RWPE1 (cell line): ENCODE measurements at places on chromosomes 2 and 18.
A peak's percentile ranks its signal among the peaks of the same experiment; 100 is the strongest.

- DNase-seq: no peak
These were observed 262.6 kb upstream of the THUMPD2 start for GRCh38 chr2:40041422-40042382.

- no peak for DNase-seq
These were observed 151.9 kb downstream of the DOCK10 start for GRCh38 chr2:224890372-224890771.

DNA sequence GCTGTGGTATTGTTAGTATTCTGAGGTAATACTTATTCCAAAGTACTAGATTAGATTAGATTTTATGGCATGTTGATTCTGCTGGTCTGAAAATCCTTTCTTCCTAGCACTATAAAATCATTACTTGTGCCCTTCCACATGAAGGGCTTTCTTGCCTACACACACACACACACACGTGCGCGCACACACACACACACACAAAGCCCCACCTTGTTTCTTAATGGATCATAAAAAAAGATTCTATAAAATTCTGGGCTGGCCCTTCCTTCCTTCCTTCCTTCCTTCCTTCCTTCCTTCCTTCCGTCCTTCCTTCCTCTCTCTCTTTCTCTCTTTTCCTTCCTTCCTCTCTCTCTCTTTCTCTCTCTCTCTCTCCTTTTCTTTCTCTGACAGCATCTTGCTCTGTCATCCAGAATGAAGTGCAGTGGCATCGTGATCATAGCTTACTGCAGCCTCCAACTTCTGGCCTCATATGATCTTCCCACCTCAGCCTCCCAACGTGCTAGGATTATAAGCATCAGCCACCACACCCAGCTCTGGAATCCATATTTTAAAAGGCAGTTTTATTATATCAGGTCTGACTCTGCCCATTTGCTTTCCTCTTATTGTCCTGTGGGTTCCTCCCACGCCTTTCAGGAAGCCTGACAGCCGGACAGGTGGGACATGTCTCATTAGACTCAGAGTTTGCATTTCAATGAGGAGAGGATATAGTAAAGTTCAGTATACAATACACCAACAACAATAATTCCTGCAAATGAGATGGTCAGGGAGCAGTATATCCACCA, 321.1 kb downstream of the PIK3C3 start:
- no peak for DNase-seq

GRCh38 chr2:54194761-54195750, 61.0 kb downstream of the TSPYL6 start:
- no peak for DNase-seq

- peak; percentile 64 for DNase-seq
These were observed 39.9 kb upstream of the CDC42EP3 start for GRCh38 chr2:37711308-37711731.

GRCh38 chr2:2633017-2633416, 301.9 kb upstream of the MYT1L start:
- no peak for DNase-seq

GRCh38 chr2:104321116-104321795, 532.7 kb upstream of the POU3F3 start:
- DNase-seq: no peak

- DNase-seq: no peak
These were observed 46.8 kb upstream of the SMIM21 start for GRCh38 chr18:75474332-75474731.

DNA sequence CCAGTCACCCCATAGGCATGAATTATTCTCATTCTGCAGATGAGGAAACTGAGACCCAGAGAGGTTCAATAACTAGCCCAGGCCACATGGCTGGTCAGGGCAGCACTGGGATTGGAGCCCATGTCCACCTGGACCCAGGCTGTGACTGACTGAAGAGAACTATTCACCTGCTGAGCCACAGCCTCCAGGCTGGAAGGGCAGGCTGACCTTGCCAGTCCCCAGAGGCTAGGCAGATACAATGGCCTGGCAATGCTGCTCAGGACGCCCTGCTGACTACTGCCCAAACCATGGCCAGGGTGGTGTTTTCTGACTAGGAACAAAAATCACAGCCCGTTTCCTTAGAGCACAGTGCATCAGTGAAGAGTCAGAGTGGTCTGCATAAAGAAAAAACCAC, 36.8 kb downstream of the HS6ST1 start:
- no peak for DNase-seq

DNA sequence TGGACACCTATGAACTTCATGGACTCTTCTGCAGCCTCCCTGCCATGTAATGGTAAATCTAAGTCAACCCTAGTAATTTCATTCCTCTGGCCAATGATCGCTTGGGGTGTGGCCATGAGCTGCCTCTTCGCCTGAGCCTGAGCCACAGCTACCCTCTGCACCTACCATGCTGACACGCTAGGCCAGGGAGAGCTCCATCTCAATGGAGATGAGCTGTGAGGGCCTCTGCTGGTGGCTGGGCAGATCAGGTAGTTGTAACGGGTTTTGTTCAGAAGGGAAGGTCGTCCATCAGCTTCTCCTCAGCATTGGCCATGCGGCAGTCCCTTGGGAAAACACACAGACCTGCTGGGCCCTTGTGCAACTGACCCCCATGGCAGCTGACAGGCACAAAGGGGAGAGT, 24.4 kb downstream of the MPHOSPH10 start:
- peak; percentile 14 for DNase-seq

DNA sequence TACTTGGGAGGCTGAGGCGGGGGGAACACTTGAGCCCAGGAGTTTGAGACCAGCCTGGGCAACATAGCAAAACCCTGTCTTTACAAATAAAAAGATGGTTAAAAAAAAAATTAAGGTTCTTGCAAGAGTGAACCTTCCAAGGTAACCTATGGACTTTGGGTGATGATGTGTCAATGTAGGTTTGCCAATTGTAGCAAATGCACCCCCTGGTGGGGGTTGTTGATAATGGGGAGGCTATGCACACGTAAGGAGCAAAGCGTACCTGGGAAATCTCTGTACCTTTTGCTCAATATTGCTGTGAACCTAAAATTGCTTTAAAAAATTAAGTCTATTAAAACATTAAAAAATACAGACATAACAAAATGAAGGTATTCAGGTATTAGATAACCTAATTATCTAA, 70.4 kb downstream of the CWC22 start:
- DNase-seq: peak; percentile 3

DNA sequence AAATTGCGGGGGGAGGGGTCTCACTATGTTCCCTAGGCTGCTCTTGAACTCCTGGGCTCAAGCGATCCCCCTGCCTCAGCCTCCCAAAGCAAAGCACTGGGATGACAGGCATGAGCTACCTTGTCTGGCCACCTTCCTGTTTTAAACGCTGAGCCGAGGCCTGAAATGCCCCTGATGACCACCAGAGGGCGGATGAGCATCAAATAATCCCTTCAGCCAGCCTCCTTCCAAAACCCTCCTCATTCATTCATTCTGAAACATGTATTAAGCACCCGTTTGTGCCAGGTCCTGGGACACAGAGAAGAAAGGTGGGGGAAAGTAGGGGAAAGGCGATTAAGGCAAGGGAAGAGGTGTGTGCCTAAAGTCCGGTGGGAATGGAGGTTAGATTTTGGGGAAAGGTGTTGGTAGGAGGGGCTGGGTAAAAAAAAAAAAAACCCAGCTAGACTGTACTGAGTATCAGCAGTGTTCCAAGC, 30.7 kb upstream of the PTMA start:
- DNase-seq: peak; percentile 68

DNA sequence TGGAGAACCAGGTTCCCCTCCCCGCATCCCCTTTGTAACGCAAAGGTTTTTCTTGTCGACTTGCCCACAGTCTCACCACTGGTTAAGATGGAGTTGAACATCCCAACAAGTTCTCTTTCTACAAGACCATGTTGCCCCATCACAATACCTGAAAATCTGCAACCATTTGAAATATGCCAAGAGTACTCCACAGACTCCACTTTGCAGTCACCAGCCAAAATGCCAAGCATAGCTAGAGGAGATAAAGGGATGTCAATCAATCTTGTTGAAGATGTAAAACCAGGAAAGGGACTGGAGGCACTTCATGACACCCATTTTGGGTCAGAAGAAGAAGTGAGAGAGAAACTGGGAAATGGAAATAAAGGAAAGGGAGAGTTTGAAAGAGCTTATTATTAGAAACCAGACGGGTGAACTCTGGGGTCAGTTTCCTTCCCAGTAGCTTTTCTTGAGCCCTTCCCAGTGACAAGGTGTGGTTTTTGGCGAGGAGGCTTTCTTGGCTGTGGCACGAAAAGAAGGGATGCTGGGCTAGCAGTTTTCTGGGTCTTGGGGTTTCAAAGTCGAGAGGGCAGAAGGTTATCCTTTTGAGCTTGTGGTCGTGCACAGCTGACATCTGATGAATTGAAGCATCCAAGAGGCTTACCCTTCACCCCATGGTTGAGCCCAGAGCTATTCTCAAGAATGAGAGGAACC, 79.3 kb downstream of the ACAA2 start:
- no peak for DNase-seq

DNA sequence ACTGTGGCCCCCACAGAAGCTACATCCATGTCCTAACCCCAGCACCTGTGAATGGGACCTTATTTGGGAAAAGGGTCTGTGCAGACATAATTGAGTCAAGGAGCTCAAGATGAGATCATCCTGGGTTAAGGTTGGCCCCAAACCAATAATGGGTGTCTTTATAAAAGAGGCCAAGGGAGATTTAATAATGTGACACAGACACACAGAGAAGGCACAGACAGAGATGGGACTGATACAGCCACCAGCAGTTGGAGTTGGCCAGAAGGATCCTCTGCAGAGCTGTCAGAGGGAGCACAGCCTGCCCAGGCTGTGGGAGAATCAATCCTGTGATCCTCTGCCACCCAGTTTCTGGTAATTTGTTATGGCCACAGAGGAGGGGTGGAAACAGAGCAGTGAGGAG, 26.0 kb downstream of the SNORC start:
- DNase-seq: no peak

GRCh38 chr2:25877431-25878360, 591 bp downstream of the ASXL2 start:
- DNase-seq: peak; percentile 61

- no peak for DNase-seq
These were observed 2.1 kb upstream of the HAAO start for GRCh38 chr2:42794271-42795046.

DNA sequence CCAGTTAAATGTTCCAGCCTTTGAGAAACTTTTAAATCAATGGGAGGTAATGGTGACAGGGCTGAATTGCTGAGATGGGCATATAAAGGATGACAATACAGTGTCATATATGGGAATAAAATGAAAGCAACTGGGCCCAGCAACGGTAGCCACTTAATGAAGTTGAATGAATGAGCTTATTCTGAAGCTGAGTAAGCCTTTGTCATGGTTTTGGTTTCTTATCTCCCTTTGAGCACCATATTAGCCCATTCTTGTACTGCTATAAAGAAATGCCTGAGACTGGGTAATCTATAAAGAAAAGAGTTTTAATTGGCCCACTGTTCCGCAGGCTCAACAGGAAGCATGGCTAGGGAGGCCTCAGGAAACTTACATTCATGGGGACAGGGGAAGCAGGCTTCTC, 3.5 kb upstream of the THUMPD2 start:
- DNase-seq: no peak

- no peak for DNase-seq
These were observed 2.9 kb downstream of the TGOLN2 start for GRCh38 chr2:85324639-85325465.

GRCh38 chr18:48956356-48956755, 5.6 kb upstream of the SMAD7 start:
- DNase-seq: no peak

- peak; percentile 51 for DNase-seq
These were observed 19.9 kb upstream of the CABYR start for GRCh38 chr18:24118750-24119577.

DNA sequence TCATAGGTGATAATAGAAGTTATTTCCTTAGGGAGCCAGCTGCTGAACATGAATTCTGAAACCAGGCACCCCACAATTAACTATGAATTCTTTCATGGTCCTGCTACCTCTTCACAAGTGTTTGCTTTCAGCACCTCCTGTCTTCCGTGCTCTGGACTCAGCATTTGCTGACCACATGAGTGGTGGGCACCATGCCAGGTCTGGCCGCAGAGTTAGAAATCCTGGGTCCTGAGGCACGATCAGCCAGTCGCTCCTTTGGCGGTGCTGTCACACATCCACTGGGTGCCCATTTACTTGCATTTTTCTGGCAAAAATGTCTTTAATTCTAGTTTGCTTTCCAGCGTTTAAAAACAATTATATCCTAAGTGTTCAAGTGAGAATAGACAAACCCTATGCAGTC, 196.4 kb upstream of the PXDN start:
- no peak for DNase-seq

DNA sequence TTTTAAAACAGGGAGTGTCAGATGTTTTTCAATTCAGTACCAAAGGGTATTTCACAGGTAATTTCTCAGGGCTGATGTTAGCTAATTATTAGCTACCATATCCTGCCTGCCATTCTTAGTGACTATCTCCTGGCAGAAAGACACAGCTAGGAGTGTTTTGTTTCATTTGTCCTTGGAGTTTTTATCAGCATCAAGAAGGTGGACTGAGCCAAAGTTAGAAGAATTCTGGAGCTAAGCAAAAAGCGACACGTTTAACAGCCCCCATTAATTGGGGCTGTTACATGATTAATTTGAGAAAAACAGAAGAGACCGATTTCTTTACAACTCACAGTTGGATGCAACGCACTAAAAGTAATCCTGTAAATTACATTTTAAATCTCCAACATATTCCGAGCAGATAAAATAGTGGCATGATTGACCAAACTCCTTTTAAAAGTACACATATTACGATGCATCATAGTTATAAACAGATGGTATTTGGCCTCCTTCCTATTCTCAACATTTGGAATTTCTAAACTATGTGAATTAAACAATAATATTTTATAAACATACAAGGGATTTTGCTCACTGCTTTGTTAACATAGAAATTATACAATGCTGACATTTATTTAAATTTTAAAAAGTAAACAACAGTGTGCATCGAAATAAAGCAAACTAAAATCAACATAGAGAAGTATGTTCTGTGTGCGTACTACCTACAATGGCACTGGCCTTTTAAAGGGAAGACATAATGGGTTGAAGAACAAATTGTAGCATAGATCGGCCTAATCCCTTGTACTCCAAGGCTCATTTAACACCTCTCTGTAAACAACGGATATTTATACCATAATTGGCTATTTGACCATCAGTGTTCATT, 585.1 kb downstream of the ZEB2 start:
- DNase-seq: no peak

DNA sequence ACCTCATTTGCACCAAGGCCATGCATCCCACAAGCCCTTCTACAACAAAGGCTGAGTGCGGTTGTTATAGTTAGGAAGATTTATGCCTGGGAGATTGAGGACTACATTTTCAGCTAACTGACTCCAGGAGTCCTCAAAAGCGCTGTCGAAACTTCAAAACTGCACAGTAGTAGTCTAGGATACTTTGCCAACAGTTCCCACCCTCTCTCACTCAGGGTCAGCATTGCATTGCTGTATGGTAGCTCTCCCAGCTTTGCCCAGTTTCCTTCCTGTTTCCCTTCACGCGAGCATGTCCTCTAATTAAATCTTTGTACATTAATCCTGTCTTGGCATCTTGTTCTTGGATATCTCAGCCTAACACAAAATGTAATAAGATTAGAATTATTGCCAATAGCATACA, 420.6 kb upstream of the UBE2E3 start:
- no peak for DNase-seq

- DNase-seq: no peak
These were observed 33.8 kb upstream of the HNRNPA3 start for GRCh38 chr2:177178797-177179196.
